ENCODE measurements at places on chromosomes 3 and 15.

DNA sequence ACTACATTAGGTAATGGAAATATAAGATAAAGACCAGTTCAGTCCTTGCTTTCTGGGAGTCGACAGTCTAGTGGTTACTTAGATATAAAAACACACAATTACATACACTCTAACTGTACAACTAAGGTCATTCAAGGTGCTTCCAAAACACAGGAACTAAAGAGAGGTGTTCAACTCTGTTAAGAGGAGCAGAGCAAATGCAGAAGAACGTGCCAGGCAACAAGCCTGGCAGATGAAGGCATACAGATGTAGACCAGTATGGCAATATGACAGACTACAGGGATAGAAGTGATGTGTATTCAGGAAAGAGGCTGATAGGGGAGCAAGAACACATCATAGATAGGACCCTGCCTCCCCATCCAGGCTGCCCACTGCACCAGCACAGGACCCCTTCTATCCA is 78.3 kb downstream of the CBLB start:
- no peak for DNase-seq

GRCh38 chr15:62519900-62520299 is 354.8 kb upstream of the C2CD4B start:
- DNase-seq, result no peak

DNA sequence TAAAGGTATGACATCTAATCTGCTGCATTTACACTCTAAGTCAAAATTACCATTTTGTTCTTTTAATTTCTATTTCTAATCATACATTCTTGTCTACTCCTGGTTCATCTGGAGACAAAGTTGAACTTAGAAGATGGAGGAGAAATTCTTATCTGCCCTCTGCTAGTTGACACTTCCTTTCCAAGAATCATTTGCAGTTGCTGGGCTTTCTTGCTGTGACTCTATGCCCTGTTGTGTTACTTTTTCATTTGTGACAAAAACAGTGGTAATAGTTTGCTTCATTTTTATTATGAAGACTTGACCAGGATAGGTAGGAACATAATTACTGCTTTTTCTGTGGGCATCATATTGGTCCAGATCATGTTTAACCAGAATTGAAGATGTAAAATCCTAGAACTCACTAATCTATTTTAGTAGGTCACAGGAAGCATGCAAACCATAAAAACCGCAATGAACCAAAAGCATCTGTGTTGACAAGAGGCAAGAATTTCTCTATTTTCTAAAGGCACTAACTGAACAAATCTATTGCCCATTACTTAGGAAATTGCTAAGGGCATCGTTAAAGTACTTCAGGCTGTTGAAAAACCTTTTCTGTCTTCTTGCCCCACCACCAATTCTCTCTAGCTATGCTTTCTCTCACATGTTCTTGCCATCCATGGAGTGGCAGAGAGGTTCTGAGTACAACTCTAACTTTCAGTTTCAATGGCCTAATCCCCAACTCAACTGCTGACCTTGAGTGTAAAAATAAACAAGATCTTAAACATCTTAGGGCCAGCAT is 4.2 kb upstream of the CCR2 start:
- no peak for DNase-seq

DNA sequence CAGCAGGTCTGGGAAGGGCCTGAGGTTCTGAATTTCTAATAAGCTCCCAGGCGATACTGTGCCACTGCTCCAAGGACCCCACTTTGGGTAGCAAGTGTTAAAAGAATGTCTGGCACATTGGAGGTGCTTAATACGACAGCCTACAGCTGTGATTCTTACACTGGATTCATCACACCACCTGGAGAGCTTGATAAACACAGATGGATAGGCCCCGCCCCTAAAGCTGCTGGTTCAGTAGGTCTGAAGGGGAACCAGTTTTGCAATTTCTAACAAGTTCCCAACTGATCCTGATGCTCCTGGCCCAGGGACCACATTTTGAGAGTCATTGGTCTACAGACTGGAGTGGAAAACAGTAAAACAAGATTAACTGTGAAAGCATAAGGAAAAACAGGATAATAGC is 124.8 kb upstream of the ST8SIA2 start:
- DNase-seq, result no peak

DNA sequence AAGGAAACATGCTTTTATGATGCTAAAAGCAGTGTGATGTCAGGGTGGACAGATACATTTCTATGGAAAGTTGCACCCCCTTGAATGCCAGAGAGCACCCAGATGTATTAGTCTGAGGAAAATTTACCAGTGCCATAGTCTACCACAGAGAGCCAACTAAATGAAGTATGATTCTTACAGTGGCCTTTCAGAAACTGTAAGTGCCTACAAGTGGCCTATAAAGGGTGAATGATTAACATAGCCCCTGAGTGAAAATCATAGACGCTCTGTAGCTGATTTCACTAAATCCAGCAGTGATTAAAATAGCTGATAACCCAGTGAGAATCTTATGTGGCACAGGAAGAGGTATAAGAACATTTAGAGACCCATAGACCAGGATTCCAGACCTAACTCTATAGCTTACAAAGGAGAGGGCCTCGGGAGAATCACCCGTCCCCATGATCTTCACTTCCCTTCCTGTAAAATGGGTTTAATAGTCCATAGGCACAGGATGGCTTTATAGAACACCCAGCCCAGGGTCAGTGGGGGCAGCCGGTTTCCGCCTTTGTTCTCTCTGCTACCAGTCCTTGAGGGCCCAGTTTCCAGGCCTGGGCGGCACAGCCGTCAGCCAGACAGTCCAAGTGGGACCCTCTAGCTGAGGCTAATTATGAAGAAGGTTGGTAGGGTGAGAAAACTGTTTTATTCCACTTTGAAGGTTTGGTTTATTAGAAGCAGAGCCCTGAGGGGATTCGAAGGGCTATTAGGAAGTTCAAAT is 35.5 kb upstream of the CACNA2D3 start:
- DNase-seq, result no peak

GRCh38 chr15:39512643-39513042 is 68.2 kb upstream of the THBS1 start:
- DNase-seq, result no peak

DNA sequence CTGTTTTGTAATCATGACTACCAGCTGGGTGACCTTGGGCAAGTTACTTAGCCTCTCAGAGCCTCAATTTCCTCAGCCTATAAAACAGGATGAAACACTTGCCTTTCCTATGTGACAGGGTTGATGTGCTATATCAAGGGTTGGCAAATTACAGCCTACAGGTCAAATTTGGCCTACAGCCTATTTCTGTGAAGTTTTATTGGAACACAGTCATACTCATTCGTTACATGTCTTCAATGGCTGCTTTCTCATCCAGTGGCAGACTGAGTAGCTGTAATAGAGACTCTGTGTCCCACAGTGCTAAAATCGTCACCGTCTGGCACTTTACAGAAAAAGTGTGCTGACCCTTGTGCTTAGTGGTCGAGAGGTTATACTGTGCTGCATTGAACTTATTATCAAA is 16.6 kb downstream of the ABHD6 start:
- DNase-seq, result no peak

- no peak for DNase-seq
Observed at GRCh38 chr15:31285772-31286261, 40.8 kb upstream of the KLF13 start.

DNA sequence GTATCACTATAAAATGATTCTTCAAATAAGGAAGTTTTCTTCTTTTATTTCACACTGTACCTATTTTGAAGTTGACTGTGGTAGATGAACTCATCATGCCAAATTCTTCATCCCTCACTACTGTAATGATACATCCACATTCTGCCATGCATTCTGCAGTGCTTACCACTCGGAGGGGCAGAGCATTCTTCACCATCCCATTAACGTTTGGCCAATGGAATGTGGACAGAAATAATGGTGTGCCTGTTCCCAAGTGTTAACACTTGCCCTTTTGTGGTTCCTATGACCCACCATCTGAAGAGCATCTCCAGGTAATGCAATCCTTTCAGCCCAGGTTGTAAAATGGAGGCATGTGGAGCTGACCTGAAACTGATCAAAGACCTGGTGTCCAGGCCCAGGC is 18.6 kb downstream of the GOLIM4 start:
- DNase-seq, result no peak

GRCh38 chr3:148315756-148316155 is 381.9 kb upstream of the AGTR1 start:
- no peak for DNase-seq

DNA sequence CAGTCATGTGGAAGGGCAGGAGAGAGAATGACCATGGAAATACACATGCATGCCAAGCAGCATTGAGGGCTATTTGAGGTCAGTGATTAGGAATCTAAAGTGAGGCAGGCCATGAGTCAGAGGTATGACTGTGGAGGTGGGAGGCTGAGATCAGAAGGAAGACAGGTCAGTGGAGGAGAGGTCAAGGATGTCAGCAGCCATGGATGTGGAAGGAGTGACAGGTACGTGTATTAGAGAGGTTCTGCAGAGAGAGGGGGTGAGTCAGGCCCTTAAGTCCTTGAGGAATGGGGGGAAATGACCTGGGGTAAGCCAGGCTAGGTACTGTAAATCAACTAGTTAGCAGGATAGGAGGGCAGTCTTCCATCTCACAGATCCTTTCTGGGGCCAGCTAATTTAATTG is 166.6 kb downstream of the ANO10 start:
- DNase-seq, result peak; percentile 26

GRCh38 chr3:23756206-23756840 is 49.4 kb upstream of the UBE2E1 start:
- no peak for DNase-seq

GRCh38 chr3:141644931-141645330 is 93.2 kb upstream of the RNF7 start:
- peak; percentile 75 for DNase-seq

GRCh38 chr3:188170461-188171459 is 16.8 kb downstream of the LPP start:
- no peak for DNase-seq

DNA sequence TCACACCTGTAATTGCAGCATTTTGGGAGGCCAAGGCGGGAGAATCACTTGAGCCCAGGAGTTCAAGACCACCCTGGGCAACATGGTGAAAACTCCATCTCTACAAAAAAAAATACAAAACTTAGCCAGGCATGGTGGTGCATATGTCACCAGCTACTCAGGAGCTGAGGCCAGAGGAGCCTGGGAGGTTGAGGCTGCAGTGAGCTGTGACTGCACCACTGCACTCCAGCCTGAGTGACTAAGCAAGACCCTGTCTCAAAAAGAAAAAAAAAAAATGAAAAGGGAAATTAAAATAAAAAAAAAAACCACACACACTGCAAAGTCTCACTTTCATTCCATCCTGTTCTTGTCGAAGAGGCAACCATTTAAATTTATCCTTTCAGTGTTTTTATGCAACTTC is 100.8 kb upstream of the PIAS1 start:
- no peak for DNase-seq

GRCh38 chr15:88655103-88655553 is 16.3 kb downstream of the ISG20 start:
- DNase-seq, result no peak

DNA sequence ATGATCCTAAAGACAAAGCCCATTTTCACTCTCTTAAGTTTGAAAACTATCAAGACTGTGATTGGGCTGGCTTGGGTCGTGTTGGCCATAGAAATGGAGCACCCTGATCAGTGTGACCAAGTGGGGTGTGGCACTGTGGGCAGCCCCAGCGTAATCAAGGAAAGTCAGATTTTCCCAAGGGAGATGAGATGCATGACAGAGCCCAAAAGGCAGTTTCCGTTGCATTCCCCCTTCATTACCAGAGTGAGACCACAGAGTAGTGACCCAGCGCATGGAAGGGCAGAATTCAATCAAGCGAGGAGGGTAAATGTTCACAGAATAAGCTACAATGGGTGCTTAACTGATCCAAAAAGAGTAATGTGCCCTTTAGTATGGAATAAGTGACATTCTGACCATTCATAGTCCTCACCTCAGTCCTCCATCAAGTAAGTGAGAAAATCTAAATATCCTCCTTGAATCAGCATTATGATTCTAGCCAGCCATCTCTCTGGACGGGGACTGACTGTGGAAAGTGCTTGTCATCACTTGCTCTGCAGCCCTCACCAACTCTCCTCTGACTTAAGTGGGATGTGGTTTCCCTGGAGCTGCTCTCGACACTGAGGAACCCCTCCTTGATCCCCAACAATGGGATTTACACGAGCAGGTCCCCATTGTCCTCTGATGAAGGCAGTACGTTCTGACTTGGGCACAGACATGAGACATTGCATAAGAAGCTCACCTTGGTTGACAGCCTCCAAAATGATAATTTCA is 430.5 kb downstream of the OCA2 start:
- no peak for DNase-seq

GRCh38 chr3:128236657-128237056 is 83.4 kb downstream of the EEFSEC start:
- no peak for DNase-seq

- no peak for DNase-seq
Observed at GRCh38 chr15:64895285-64896065, 16.2 kb upstream of the ANKDD1A start.

GRCh38 chr3:175606650-175607318 is 747.6 kb downstream of the NAALADL2 start:
- no peak for DNase-seq

GRCh38 chr15:91841861-91842260 is 11.6 kb upstream of the SLCO3A1 start:
- DNase-seq, result no peak

DNA sequence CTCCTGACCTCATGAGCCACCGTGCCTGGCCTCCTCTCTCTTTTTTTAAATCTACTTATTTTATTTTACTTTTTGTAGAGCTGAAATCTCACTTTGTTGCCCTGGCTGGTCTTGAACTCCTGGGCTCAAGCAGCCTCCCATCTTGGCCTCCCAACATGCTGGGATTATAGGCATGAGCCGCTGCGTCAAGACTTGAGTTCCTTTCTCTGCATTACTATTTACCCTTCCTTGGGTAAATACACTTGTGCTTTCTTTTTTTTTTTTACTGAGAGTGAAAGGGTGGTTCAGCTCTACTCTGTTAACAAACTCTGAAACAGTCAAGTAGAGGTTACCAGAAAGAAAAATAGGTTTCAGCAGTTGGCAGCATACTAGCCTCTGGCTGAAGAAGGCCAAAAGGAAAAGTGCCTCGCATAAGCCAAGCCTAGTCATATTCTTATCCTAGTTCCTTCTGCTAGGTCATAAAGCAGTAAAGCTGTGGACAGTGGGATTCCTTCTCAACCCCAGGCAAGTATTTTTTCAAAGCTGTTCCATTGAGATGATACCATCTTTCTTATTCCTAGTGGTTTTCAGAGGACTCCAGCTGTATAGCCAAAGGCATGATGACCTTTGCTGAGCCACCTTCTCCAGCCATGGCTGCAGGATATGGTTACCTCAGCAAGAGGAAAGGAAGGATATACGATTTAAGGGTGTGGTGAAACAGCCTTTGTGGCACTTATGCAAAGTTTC is 135.1 kb downstream of the RBPMS2 start:
- no peak for DNase-seq

GRCh38 chr3:142450189-142450588 is 2.4 kb upstream of the XRN1 start:
- DNase-seq, result no peak
